ENCODE measurements at places on chromosomes 2 and 18.

- DNase-seq, result no peak
Observed at GRCh38 chr2:37337620-37338280, 6.7 kb upstream of the QPCT start.

- DNase-seq, result no peak
Observed at GRCh38 chr2:53559302-53559966, 208.2 kb upstream of the CHAC2 start.

DNA sequence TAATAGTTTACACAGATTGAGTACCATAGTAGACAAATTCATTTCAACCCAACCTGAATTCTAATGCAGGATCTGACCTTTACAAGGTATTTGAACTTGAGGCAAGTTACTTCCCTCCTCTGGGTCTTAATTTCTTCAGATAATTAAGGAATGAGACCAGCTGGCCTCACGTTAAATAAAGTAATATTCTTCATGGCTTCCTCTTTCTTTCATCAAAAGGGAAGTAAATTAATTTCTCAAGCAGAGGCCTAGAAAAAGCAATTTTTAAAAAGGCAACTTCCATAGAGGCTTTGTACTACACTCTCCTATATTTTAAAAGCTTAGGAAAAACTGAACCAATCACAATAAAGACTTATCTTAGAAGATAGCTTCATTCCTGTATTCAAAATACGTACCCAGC is 109.2 kb downstream of the EXOC6B start:
- DNase-seq, result no peak

DNA sequence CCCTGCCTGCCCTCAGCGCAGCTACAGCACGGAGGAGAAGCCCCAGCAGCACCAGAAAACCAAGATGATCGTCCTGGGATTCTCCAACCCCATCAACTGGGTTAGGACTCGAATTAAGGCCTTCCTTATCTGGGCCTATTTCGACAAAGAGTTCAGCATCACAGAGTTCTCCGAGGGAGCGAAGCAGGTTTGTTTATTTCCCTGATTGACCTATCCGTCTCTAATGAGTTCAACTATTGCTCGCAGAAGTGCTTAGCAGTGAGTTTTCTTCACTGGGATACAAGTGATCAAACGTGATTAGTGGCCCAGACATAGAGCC is 639 bp downstream of the MAIP1 start:
- no peak for DNase-seq

DNA sequence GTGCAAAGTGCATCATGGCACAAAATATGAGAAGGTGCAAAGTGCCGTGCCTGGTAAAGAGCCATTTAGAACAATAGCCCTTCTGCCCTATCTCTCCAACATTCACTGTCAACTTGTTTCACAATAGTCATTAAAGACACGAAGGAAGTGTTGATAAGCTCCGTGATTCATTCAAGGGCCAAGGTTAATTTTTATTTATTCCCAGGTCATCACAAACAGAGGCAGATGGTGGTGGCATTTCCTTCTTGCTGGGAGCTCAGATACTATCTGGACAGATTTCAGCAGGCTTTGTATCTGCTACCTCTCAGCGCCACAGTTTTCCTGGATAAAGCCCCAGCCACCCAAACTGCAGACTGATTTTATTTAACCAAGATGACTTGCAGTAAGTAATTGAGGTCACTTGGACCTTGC is 309.3 kb downstream of the ZNF521 start:
- DNase-seq, result no peak

- DNase-seq, result no peak
Observed at GRCh38 chr2:236612737-236613136, 43.1 kb downstream of the ACKR3 start.

- no peak for DNase-seq
Observed at GRCh38 chr2:23283-23682, 23.0 kb downstream of the FAM110C start.

- DNase-seq, result no peak
Observed at GRCh38 chr2:233444501-233444900, 90.2 kb downstream of the DGKD start.

DNA sequence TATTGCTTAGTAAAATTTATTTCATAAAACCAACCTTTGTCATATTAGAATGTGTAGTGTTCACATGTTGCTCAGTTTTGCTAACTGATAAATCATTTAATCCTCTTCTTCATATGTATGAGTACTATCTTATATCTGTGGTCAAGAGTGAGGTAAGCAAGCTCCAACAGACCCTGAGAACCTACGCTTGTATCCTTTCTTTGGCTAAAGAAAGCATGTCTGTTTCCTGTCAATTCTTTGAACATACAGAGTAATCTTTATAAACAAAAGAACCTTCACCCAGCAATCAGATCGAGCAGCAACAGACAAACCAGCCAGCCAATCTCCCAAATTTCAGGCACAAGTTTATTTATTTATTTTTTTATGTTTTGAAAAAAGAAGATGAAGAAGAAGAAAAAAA is 6.4 kb downstream of the ADCYAP1 start:
- DNase-seq, result no peak

DNA sequence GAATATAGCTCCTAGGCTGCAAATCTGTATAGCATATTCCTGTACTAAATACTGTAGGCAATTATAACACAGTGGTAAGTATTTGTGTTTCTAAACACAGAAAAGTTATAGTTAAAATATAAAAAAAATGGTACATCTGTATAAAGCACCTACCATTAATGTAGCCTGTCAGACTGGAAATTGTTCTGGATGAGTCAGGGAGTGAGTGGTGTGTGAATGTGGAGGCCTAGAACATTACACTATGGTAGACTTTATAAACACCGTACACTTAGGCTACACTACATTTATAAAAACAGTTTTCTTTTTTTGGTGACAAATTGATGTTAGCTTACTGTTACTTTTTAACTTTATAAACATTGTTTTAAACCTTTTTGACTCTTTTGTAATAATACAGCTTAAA is 226.3 kb downstream of the CCDC85A start:
- no peak for DNase-seq

DNA sequence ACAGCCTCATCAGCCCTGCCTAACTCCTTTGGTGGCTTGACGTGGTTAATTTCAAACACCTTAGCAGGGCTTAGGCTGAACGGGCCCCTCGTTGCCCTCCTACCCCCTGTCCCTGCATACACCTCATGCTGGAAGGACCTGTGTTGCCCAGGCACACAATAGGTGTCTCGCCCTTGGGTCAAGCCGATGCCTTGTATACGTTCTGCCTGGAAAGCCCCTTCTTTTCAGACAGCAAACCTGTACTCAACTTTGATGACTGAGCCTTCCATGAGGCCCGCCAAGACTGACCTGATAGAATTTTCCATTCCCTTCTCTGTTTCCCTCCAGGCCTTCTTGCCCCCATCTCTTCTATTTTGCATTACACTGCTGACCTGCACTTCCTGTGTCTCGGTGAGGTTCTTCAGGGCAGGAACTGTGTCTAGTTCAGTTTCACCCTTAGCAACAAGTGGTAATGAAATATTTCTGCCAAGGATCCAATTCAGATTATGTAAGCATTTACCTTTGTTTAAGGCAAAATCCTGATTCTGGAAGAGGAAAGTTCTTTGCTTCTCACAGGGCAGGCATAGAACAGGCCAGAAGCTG is 7.9 kb downstream of the GREB1 start:
- no peak for DNase-seq

DNA sequence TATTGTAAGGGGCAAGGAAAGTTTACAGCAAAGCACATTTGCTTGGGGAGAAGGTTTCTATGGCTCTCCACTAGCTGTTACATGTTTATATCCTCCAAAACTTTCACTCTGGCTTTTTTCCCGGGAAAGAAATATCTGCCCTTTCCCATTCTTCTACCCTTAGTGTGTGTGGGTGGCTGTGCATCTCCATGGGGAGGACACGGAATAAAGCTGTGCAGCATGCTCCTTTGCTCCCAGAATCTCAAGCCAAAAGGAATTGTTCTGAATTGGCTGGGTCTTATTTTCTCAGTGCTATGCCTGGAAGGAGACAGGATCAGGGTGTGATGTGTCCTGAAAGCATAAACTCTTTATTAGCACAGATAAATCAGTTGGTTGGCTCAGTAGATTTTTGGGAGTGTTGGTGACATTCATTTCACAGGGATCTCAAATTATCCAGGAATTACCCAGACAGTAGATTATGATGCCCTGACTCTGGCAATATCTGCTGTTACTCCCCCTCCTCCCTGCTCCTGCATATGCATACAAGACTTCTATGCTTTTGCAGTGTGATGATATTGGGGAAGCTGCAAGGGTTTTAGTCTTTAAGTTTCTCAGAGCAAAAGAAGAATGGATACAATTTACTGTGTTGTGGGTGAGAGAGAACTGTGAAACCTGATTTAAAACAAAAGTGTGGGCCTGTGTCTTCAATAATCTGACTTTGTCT is 63.1 kb downstream of the PARD3B start:
- DNase-seq, result no peak

DNA sequence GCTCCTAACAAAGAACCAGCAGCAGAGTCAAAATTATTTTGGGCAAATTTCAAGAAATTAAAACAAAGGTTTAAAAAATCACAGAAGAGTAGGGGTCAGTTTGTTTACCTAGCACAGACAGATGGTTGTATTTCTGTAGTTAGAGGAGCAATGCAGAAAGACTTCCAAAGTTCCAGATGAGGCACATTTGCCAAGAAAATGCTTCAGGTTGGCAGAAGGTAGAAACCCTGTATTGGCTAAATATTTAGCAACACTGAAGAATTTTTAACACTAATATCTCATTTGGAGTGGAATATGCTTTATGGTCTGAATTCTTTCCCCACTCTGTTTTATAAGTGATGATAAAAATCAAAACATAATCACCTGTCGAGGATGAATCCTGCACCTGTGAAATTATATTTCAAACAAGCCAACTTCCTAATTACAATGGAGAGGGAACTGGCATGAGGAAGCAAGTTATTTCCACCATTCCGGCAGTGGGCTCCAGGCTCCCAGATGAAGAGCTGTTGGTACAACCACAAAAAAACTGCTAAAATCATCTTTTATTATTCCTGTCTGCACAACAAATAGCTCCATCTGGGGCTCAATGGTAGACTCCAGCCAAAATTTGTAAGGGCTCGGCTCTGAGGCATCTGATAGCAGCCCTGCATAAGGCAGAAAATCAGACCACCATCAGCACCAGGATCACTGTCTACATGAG is 286.5 kb upstream of the REV1 start:
- DNase-seq, result no peak
